ENCODE measurements at places on chromosomes 12 and 14.

DNA sequence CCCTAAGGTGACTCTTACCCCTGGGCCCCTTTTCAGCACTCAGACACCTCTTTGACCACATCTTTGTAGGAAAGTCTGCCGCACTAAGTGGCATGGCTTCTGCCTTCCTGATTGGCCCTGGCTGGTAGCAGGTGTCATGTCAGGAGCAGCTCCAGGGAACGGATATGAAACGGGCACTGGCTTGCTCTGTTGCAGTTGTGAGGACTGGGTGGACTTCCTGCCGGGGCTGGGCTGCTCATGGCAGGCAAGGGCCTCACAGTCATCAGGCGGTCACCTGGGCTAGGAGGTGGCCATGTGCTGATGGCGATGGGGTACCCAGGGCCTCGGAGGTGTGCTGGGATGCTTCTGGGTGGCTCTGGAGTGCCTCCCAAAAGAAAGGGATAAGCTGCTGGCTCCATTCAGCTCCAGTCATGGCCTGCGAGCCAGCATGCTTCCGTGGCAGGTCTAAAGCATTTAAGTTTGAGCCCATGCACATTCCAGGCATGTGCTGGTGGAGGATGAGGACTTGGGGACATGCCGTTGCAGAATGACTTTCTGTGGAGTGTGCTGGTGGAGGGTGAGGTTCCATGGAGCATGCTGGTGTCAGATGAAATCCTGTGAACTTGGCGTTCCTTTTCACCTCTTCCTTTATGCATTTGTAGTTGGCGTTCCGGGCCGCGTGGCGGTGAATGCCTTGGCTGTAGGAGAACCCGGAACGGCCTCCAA lies 77.2 kb downstream of the EP400 start:
- DNase-seq = no peak

GRCh38 chr12:57541001-57541400 lies 6.0 kb downstream of the DCTN2 start:
- no peak for DNase-seq

- DNase-seq = no peak
Observed at GRCh38 chr14:57491640-57492039, 2.0 kb downstream of the CCDC198 start.

GRCh38 chr14:100534528-100535286 lies 52.5 kb downstream of the BEGAIN start:
- DNase-seq = no peak

- no peak for DNase-seq
Observed at GRCh38 chr14:58821421-58821820, 183.7 kb downstream of the DACT1 start.

- no peak for DNase-seq
Observed at GRCh38 chr12:94815958-94816357, 165.6 kb upstream of the TMCC3 start.
